ENCODE measurements at places on chromosomes 4 and X. TPM values are rescaled to one million over a fixed set of nuclear protein-coding genes. Genes with fewer than 3 reads are reported as not detected.

DNA sequence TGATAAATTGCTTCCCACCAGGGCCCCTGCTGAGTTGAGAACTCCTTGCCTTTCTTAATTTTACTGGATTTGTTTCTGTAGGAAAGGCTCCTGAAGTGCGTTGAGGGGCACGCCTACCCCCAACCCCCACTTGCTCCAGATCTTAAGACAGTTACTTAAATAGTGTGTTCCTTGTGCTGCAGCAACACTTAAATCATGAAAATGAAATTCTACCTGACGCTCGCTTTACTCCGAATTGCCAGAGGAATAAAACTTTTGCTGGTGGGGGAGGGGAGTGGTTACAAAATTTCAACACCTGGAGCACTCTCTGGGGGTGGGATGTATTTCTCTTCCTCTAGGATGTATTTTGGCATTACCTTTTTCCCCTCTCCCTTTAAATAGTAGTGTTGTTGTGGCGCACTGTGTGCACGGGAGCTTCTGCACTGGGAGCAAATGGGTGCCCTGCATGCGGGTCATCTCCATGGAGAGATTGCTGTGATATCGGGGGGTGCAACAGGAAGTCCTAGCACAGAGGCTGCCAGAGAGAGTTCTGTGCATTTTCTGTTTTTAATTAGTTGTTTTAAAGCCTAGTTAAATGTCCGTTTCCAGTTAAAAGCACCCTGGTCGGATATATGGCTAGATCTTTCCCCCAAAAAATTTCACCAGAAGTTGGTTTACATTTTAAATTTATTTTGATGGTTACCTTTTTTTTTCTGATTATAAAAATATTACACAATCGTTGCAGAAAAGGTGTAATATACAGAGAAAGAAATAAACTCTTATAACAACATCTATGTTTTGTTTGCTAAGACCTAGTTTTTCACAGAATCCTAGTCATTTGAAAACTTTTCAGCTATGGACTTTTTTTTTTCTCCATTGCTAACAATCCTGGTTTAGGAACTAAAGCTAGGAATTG is 207.7 kb downstream of the SOWAHB start:
- no peak for DNase-seq

DNA sequence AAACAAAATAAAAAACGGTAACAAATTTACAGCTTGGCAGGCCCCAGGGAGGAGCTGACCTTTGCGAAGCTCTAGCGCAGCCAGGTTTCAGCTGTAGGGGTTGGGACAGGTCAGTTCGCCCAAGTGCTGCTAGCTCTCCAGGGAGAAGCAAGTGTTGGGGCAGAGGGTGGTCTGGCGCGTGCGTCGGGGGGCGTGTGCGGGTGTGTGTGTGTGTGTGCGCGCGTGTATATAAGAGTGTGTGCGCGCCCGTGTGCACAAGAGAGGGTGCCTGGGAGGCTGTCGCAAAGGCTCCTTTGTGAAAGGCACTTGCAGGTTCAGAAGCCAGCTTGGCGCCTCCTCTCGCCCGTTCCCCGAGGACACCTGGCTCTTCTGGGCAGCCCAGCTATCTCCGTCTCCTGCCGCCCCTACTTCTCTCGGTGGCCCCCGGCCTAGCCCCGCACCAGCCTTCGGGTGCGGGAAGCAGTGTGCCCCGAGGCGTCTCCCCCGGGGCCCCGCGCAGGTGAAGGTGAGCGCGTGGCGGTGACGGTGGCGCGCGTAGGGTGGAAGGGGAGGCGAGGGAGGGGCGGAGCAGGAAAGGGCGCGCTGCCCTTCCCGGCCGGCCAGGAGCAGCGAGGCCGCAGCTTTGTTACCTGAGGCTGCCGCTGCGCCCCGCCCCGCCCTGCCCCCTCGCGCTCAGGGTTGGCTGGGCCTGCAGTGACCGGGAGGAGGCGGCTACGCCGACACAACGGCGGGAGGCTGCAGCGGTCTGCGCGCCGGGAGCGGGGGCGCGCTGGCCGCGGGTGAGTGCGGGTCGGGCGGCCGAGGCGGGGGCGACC is at the start of gene FHDC1:
Gene FHDC1 (plus strand): TSS at position 693 of the 815 bp plus-strand sequence. CDS start 6,735 bp downstream, outside the sequence.
- no peak for DNase-seq

GRCh38 chrX:92209936-92210335 is 430.8 kb downstream of the PCDH11X start:
- no peak for DNase-seq

ATP2B3 gene
- total RNA-seq = not detected

DNA sequence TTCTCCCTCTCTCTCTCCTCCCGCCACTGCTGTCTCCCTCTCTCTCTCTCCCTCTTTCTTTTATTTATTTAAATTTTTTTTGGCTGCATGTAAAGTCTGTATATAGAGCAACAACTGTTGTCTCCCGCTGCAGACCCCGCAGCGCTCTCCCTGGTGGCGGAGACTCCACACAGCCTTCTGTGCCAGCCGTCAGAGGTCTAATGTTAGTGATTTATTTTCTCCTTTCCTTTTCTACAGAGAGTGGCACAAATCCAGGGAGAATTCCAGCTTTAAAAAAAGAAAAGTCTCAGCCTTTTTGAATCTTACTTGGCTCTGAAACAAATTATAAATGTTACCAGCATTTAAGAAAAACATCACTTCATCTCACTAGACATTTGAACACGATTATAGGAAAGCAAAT is 106.2 kb downstream of the FAM9B start:
- DNase-seq = no peak

DNA sequence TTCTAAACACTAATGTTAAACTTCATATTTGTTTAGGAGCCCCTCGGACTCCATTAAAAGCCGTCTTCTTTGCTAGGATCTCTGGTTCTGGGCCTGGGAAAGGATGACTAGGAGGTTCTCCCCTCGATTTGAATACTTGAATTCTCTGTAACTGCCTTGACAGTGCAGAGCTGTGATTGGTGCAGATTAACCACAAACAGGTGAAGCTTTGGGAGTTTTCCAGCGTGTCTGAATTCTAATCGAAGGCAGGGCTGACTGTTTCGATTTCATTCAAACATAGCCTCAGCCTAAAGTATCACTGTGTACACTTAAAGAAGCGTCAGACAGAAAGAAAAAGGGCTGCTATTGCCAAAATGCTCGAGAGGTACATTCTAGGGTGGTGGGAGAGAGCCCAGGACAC is 29.0 kb downstream of the TFDP3 start:
- no peak for DNase-seq

- no peak for DNase-seq
Observed at GRCh38 chr4:27638163-27638915, 777.7 kb downstream of the STIM2 start.

DNA sequence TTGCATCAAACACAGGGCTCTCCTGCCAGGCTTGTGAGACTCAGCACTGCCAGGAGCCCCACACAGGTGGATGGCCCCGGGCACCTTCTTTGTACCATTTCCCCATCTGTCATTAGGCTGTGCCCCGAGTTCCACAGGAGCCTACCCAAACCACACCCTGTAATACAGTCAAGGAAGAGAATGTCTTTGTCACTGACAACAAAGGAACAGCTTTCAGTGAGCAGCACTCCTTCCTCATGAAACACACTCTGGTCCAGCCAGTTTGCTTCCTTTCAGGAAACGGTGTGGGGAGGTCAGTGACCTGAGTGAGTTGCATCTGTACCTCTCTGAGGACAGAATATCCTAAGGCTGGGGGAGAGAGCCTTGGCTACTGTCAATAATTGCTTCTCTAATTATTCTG is 53.7 kb downstream of the LNX1 start:
- DNase-seq = no peak

GAGE12H gene
- total RNA-seq = not detected

NSUN7 gene
- 1.0 TPM for total RNA-seq
